GM19239 (cell line): ENCODE measurements at places on chromosomes 7 and 10.

DNA sequence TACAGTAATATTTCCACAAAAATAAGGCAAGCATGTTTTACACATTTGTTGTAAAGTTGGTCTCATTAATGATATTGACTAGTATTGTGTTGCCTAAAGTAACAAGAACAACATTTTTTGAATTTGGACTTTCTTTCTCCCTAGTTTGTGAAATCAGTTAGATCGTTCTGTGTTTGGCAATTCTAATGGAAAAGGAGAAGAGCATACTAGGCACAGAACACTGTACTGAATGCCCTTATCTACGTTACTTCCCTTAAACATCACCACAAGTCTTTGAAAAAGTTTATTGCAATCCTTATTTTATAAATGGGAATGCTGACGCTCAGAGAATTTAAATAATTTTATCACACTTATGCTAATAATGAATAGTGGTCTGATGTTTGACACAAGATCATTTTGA, 372.2 kb downstream of the EXOC4 start:
- no peak for DNase-seq

DNA sequence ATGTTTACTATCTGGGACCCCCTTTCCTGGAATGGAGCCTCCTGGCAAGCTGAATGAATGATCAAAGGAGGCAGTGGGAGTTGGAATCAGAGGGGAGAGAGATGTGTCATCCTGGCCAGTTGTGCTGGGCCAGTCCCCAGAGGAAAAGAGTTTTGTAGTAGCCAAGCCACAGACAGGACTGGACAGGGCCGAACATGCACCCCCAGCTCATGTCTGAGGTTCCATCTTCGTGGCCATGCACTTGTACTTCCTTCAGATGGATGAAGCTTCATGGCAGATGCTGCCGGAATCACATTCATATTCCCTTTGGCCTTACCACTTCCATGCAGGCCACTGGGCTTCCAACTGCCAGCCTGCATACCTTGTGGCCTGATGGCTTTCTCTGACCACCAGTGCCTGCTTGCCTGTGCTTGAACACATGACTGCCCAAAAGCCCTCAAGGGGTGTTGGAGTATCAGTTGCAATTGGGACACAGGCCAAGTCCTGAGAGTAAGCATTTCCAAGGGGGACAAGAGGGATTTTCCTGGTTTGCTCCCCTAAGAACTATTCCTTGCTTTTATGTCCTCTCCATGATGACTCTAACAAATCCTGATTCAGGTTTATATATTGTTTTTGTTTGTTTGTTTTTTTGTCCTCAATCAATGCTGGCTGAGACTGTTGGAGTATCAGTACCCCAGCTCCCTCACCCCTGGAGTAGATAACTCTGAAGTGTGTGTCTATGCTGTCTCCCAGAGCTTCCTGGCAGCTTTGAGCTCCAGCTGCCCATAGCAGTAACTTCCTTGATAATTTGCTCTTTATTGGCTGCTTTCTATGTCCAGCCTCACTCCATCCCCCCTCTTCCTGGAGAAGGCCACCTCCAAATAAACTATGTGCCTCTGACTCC, 63.6 kb downstream of the TMEM130 start:
- no peak for DNase-seq

DNA sequence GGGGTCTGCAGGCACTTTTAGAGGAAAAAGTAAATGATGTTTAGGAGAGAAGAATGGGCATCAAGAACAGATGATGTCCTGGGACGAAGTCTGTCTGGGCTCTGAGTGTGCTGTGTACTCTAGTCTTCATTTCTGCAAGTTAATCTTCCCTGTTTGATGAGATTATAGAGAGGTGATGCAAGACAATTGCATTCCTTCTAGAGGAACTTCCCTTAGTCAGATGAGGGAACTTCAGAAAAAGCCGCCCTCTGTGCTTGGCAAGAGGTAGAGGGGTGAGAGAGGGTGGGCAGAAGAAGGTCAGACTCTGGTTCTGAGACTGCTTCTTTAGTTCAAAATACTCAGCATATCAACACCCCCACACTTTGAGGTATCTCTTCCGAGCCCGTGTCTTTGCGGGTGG, 797.9 kb downstream of the LRMDA start:
- no peak for DNase-seq

DNA sequence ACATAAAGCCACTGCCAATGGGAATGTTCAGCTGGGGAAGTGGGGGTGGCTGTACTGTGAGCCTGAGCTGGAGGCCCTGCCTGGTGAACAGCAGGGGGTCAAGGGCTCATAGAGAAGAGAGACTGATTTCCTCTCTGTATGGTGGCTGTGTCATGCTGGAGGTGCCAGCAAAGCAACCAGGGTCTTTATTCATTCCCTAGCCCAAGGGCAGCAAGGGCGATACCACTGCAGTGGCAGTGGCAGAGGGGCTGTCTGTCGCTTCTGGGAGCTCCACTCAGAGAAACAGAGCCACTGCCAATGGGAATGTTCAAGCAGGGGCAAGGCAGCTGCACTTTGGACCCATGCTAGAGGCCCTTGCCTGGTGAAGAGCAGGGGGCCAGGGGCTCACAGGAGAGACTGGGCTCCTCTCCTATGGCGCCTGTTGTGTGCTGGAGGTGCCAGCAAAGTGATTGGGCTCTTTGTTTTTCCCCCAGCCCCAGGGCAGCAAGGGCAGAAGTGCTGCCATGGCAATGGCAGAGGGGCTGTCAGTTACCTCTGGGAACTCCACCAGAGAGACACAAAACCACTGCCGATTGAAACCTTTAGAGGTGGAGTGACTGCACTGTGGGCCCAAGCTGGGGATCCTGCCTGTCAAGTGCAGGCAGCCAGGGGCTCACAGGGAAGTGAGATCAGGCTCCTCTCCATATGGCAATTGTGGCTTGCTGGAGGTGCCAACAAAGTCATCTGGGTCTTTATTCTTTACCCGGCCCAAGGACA, 545.1 kb downstream of the SH2D4B start:
- DNase-seq = no peak

GRCh38 chr7:107951896-107952295, 51.1 kb downstream of the LAMB1 start:
- DNase-seq = no peak

DNA sequence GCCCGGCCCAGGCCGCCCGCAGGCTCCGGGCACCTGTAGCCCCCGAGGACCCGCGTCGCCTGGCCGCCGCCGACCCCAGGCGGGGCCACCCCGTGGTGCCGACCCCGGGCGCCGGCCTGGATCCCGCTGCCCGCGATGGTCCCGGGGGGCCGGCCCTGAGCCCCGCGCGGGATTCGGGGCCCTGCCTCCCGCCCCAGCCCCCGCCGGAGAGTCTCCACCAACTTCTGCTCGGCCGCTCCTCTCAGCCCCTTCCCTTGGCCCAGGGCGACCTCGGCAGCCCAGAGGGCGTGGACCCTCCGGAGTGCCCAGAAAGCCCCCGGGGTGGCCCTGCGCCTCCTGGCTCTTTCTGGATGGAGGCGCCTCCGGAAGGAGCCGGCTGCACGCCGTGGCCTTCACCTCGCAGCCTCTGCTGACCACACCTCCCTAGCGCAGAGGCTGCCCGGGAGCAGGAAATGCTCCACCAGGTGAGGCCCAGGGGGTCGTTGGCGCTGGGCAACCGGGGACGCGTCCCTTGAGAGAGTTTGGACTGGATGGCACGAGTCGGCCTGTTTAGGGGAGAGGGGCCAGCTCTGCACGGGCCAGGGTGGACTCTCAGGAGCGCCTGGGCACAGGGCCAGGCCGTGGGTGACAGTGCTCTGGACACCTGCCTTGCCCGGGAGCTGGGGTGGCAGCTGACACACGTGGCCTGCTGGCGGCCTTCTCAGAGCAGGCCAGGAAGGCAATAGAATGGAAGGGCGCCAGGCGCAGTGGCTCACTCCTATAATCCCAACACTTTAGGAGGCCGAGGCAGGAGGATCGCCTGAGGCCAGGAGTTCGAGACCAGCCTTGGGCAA, 529 bp downstream of the ZNF853 start:
- DNase-seq = no peak

DNA sequence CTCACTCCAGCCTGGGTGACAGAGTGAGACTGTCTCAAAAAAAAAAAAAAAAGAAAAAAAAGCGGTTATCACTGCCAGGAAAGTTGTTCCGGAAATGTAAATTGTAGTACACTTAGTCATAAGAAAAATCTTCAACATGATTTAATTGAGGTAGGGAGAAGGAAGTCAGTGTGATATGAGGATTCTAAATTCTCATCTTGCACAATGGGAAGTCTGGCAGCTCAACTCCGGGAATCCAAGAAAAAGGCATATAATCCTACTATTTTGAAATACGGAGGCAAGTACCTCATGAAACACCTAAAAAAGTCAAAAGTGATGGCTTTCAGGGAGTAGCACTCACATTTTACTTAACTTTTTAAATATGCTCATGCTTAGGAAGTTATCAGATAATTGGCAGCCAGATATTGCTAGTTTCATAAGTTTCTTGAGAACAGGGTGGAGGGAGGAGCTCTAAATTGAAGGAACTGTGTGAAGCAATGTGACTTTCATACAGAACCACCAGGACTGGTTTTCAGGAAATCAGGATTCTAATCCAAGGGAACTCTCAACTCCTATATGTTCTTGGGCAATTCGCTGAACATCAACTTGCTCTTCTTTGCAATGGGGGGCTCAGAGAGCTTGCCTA, 2.7 kb upstream of the C7orf25 start:
- no peak for DNase-seq

- no peak for DNase-seq
Observed at GRCh38 chr10:125011171-125011925, 69.4 kb downstream of the ZRANB1 start.
